ENCODE measurements at places on chromosomes 1 and 21.

DNA sequence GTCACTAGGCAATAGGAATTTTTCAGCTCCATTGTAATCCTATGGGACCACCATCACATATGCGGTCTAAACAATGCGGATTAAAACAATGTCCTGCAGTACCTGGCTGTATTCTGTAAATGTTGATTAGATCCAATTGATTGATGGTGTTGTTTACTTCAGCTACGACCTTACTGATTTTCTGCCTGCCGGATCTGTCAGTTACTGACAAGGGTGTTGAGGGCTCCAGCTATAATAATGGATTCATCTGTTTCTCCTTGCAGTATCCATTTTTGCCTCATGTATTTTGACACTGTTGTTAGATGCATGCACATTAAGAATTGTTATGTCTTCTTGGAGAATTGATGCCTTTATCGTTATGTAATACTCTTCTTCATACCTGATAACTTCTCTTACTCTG is 39.0 kb downstream of the RAP1A start:
- no peak for DNase-seq

DNA sequence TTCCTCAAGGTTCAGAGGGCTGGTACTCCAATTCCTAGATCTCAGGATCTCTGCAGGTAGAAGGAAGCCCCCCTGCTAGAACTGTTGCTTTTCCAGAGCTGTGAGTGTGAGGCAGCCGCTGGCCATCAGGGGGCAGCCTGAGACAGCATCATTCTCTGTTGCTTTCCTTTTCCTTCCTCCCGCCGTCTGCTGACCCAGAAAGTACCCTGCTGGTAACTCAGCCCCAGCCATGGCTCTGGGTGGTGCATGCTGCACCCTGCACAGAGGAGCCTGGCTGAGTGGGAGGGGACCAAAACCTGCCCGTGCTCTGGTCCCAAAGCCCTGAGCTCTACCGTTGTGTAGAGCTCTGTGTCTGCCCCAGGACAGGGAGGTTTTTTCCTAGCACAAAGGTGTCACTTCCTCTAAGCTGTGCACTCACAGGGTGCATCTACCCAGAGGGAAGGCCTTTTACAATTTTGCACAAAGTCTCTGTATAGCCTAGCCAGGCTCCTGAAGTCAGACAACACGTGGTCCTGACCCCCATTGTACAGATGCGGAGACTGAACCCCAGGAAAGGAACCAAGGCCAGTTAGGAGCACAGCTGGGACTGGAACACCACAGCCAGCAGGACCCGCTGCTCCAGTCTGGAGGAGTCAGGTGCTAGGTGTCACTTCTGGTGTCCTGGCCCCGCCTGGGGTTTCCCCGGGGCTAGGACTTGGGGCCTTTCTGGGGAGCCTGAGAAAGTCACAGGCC is 5.6 kb upstream of the FAM131C start:
- no peak for DNase-seq

DNA sequence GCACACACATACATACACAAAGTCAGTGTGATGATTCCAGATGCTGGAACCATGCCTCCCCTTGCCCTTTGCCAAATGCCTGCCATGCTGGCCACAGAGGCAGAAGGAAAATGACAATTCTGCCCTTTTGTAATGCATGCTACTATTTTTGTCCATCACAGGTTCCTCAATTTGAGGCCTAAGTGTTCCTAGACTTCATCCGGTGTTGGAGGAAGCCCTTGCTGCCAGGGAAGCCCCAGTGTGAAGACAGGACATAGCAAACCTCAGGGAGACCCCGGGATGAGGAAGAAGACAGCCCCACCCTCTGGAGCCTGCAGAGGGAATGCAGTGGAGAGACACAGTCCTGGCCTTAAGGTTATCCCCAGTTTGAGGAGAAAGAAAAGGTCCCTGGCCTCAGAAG is 14.4 kb downstream of the PRR9 start:
- no peak for DNase-seq

GRCh38 chr1:41184446-41184845 is 57.7 kb downstream of the SCMH1 start:
- no peak for DNase-seq

GRCh38 chr1:9194024-9194423 is 40.5 kb upstream of the H6PD start:
- DNase-seq, result peak; percentile 2

DNA sequence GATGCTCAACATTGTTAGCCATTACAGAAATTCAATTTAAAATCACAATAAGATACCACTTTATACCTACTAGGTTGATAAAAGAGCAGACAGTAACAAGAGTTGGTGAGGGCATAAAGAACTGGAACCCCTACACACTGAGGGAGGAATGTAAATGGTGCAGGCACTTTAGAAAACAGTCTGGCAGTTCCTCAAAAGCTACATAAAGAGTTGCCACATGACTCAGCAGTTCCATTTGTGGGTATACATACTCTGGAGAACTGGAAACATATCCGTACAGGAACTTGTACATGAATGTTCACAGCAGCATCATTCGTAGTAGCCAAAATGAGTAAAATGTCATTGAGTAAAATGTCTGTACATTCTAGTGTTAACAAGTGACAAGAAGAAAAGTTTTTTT is 17.0 kb downstream of the NSL1 start:
- no peak for DNase-seq

- DNase-seq, result peak; percentile 46
These were observed 322.9 kb downstream of the DISC1 start for GRCh38 chr1:231949277-231950091.

GRCh38 chr1:4027008-4027407 is 126.9 kb upstream of the C1orf174 start:
- DNase-seq, result no peak

- DNase-seq, result no peak
These were observed 17.5 kb downstream of the TRIT1 start for GRCh38 chr1:39865762-39866161.

Measured in left lung (tissue), 14 donors.